ENCODE measurements at places on chromosomes 1 and 21. TPM values are rescaled to one million over a fixed set of nuclear protein-coding genes. Genes with fewer than 3 reads are reported as not detected.

DNA sequence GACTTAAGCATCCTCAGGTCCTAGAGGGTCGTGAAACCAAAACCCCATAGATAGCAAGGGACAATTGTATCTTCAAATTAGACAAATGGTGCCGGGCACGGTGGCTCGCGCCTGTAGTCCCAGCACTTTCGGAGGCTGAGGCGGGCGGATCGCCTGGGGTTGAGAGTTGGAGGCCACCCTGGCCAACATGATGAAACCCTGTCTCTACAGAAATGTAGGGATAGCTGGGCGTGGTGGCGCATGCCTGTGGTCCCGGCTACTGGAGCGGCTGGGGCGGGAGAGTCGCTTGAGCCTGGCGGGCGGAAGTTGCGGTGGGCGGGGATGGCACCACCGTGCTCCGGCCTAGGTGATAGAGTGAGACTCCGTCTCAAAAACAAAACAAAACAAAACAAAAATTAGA lies 780.6 kb downstream of the BRINP3 start:
- DNase-seq: no peak

GRCh38 chr1:223771814-223772770 lies 59.8 kb downstream of the CAPN2 start:
- DNase-seq: peak; percentile 80

DNA sequence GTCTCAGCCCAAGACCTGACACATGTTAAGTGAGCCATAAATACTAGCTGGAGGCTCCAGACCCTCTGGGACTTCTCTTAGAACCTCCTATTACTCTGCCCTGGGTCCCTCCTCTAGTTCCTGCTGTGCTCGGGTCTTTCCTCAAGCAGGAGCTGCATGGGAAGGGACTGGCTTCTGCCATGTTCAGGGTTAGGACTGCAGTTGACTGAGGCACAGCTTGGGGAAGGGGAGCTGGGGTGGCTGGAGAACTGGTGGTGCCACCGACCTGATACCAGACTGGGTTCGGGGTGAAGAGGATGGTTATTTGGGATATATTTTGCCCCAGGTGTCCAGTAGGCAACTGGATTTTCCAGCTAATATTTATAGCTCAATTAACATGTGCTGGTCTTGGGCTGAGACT lies 15.7 kb downstream of the HYI start:
- DNase-seq: no peak

DNA sequence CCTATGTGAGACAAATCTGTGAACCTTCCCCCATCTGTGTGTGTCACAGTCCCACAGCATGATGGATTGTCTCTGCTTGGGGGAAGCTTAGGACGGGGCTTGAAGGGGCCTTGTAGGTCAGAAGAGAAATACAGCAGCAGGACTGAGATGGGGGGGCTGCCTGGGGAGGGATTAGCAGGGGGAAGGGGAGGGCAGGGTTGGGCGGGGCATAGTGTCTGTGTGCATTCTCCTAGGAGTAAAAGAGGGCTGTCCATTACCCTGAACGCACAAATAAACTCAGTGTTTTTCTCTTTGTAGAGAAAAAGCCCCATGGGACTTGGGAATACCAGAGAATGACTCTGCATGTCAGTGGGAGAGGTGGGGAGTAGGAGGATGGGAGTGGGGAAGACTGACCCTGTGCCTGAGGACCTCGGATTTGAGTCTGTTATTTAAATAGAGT lies 16.4 kb downstream of the RNF220 start:
- no peak for DNase-seq

DNA sequence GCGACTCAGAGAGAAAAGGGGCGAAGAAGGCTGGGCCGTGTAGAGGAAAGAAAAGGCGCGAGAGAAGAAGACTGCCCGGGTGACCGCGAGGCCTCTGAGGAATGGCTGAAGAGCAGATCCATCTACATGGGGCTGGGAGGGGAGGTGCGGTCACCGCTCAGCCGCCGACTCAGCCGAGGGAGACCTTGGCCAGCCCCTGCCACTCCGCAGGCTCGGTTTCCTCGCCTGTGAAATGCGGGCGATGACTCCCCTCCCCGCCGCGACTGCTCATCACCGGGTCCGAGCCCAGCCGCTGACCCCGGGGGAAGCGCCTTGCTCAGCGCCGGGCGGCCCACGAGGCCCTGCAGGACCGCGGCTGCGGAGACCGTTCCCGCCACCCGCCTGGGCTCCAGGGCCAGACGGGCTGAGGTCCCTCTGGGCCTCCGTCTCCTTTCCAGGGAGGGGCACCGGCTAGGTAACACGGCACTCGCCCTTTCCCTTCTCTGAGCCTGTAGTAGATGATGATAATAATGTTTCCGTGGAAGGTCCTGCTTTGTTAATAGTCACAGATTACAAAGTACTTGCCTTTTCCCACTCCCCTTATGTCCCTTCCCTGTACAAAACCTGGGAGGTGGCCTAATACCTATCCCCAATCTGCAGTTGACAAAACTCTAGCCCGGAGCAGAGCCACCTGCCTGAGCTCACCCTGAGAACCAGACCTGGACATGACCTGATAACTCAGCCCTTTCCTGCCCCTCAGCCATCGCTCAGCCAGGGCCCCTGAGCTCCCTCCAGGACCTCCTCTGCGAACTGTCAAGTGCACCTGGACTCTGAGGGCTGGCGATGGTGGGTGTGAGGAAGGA lies 1.6 kb upstream of the BSND start:
- DNase-seq: no peak

DNA sequence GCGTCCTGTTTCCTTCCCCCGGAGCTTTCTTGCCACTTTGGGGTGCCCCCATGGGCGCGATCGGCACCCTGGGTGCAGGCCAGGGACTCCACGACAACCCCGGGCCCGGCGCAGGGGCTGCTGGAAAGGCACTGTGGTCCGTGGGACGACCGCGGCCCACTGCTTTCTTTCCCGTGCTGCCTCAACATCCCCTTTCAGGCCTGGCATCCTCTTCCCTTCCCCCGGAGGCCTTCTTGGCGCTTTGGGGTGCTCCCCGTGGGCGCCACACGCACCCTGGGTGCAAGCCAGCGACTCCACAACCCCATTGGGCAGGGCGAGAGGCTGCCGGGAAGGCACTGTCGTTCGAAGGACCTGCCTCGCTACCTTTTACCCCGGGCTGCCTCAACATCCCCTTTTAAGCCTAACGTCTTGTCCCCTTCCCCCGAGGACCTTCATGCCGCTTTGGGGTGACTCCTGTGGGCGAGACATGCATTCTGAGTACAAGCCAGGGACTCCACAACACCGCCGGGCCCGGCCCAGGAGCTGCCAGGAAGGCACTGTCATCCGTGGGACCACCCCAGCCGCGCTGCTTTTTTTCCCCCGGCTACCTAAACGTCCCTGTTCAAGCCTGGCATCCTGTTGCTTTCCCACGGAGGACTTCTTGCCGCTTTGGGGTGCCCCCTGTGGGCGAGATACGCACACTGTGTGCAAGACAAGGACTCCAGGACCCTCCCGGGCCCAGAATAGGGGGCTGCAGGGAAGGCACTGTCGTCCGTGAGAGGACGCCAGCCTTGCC lies 137.8 kb downstream of the LIPI start:
- no peak for DNase-seq

Gene WNT2B
- 1.3 TPM for total RNA-seq

DNA sequence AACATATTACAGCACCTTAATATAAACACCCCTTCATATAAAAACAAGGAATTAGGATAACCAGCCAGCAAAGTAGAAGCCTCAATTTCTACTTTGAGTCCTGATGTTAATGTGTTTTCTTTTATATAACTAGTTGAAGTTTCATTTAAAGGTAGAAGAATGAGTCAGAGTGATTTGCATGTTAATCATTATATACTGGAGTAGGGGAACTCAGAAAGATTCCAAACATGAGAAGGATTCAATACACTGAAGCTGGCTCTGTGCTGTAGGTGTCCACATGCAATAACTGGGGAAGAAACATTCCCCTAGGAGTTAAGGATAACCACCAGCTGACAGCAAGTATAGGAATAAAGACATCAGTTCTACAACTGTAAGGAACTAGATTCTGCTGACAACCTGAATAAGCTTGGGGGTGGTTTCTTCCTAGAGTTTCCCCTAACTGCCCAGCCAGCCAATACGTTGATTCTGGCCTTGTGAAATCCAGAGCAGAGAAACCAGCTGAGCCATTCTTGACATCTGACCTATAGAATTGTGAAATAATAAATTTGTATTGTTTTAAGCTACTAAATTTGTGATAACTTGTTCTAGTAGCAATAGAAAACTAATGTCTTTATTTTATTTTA lies 33.4 kb upstream of the RNPC3 start:
- DNase-seq: peak; percentile 7

- no peak for DNase-seq
Measured at GRCh38 chr1:2975466-2976179, 45.6 kb upstream of the ACTRT2 start.

DNA sequence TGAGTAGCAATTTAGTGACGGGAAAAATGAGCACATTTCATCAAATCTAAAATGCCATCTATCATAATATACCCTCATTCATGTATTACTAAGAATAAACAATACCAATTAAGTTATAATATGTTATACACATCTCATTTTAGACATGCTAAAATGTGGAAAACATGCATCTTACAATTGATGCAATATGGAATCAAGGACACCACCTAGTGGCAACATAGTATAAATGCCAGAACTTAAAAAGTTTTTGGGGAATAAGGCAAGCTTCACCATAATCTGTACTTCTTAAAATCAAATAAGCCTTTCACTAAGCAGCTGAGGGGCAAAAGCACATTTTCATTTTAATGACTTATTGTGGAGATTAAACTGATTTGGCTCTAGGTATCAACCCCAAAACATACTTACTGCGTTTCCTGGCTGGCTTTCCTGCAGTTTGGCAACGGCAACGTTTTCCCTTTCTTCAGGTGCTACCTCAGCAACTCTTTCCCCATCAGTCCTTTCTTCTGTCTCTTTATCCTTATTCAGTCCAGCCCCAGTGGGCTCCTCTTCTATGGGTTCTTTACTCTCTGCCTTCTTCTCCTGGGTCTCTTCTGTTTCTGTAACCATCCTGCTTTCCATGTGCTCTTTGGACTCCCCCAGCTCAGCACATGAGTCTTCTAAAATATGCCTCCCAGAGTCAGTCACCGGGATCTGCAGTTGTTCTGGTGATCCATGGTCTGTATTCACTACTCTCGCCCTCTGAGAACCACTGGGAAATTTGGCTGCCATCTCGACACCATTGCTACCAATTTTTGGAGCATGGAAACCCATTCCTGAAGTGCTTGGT lies 11.4 kb downstream of the SDE2 start:
- no peak for DNase-seq

Gene C1orf115
- 8.4 TPM for total RNA-seq

DNA sequence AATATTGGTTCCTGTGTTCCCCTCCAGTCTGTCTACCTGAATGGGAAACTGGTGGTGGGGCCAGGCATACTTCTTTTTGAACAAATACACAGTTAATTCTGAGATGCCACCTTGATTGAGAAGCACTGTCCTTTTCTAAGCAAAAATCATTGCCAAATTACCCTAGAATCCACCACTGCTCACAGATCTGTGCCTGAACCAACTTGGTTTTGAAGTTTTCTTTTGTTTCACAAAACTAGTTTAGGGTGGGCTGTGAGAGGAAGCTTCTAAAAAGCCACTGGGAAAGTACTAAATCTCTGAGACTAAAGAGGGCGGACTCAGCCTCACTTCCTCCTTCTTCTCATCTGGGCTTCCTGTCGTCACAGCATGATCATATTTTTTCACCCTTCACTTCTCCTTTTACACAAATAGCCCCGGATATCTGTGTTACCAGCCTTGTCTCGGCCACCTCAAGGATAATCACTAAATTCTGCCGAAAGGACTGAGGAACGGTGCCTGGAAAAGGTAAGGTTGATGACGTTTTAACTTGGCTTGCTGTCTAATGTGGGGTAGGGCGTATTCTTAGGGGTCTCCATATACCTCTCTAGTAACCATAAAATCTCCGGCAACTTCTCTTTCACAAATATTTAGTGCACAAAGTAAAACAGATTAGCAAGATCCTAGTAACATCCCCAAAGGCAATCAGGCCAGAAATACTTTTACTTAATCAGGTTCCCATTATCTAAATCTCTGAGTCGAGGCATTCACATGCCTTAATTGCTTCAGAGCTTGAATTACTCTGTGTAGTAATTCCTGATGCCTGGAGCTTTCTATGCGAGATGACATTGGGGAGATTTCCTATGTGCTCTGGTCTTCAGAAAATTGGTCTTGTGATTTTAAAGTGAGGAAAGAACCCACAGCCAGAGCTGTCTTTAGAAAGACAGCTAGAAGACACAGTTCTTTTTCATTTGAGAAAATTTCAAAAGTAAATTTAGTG lies at the start of gene CD53:
Gene CD53 (plus strand): TSS at position 404 of the 976 bp plus-strand sequence. CDS start 18,261 bp downstream, outside the sequence.
- no peak for DNase-seq

GRCh38 chr1:157161901-157162300 lies 23.7 kb upstream of the ETV3 start:
- DNase-seq: no peak

Gene KIF17
- total RNA-seq: 1.6 TPM

Gene COL6A1
- 226 TPM for total RNA-seq

Gene NBPF4
- total RNA-seq: not detected

GRCh38 chr1:198320759-198321158 lies 164.0 kb downstream of the NEK7 start:
- DNase-seq: no peak

Gene PGBD5
- 54.0 TPM for total RNA-seq

GRCh38 chr1:112904071-112904830 lies 51.7 kb downstream of the SLC16A1 start:
- DNase-seq: no peak

- DNase-seq: no peak
Measured at GRCh38 chr21:16418226-16418625, 688.4 kb downstream of the USP25 start.

Gene FNDC5
- 0.08 TPM for total RNA-seq

Gene PSRC1
- 5.5 TPM for total RNA-seq

GRCh38 chr1:61692155-61692800 lies 32.7 kb downstream of the TM2D1 start:
- no peak for DNase-seq

DNA sequence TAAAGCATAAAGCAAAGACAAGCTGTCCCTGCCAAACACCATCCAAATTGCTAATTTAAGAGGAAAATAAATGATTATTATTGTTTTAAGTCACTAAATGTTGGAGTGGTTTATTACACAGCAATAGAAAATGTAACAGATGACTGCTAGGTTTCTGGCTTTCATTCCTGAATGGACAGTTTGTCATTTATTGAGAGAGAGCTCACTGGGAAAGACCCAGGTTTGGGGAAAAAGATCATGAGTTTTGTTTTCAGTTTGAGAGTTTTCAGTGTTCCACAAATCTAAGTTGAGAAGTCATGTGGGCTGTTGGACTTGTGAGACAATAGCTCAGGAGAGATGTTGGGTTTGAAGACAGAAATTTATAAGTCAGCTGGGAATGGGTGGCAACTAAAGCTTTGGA lies 5.4 kb downstream of the GPA33 start:
- DNase-seq: no peak
